ENCODE measurements at places on chromosomes 7 and 10.

- no peak for DNase-seq
Measured at GRCh38 chr7:78594156-78594555, 795.6 kb downstream of the PHTF2 start.

GRCh38 chr10:1570416-1571051 is 166.8 kb downstream of the ADARB2 start:
- no peak for DNase-seq

GRCh38 chr7:114086537-114086913 is 167.7 kb upstream of the PPP1R3A start:
- no peak for DNase-seq

DNA sequence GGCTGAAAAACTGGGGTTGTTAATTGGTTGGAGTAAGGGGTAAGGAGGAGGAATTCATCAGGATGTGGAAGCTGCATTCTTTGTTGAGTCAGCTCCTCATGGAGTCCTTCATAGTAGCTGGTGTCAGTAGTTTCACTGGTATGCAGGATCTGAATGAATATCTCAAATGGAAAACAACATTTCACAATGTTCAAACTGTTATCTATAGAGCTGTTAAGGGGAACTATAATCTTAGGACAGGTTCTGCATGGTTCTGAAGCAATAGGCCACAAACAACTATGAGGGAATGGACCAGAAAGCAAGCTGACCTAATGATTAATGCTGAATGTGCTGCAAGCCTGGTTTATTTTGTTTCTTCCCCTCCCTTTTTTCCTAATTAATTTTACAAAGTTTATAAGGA is 225.8 kb downstream of the IPMK start:
- DNase-seq, result no peak

- no peak for DNase-seq
Measured at GRCh38 chr7:123537026-123537642, 2.7 kb upstream of the IQUB start.

- DNase-seq, result no peak
Measured at GRCh38 chr7:4103352-4104091, 578.6 kb upstream of the FOXK1 start.

- DNase-seq, result peak; percentile 76
Measured at GRCh38 chr10:31134311-31134952, 102.8 kb upstream of the ZNF438 start.

DNA sequence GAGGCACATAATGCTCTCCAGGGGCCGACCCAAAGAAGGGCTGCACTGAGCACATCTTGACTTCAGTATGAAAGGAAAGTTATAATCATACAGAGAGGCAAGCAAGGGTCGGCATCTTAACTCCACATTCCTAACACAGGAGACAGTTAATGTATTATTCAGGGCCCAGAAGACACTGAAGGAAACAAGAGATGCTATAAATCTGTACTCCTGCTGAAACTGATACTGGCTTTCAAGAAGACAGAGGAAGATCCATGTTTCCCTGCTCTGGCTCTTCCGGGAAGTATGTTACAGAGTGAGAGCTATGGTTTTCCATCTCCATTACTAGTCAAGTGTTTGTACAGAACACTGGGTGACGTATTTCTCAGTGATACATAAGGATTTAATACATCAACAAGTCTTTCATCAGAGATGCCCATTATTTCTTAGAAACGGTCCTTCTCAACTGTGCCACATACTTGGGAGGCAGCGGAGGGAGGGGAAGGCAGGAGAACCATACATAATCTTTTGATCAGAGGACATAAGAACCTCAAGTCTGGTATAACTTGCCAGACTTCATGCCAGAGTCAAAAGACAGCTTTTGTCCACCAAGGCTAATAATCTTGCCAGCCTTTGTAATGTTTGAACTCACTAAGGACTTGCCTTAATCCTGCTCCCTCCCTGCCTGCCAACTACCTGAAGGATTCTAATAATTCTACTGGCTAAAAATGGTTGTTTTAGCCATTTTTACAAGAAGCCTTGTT is 58.1 kb downstream of the ENO4 start:
- no peak for DNase-seq

GRCh38 chr10:73625004-73625883 is 16.0 kb downstream of the MYOZ1 start:
- DNase-seq, result no peak

DNA sequence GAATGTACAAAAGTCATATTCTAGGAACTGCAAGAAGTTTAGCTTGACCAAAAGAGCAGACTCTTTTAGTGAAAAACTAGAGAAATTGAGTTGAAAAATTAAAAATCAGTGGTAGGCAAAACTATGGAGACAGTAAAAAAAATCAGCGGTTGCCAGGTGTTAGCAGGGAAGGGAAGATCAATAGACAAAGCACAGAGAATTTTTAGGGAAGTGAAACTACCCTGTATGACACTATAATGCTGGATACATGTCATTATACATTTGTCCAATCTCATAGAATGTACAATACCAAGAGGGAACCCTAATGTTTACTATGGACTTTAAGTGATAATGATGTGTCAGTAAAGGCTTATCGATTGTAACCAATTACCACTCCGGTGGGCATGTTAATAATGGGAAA is 761.9 kb downstream of the MAGI2 start:
- DNase-seq, result no peak

- DNase-seq, result peak; percentile 50
Measured at GRCh38 chr10:45373576-45374349, at the start of gene ALOX5. Gene ALOX5 (plus strand): TSS chr10:45374216. CDS start chr10:45374280, 64 bp downstream.

DNA sequence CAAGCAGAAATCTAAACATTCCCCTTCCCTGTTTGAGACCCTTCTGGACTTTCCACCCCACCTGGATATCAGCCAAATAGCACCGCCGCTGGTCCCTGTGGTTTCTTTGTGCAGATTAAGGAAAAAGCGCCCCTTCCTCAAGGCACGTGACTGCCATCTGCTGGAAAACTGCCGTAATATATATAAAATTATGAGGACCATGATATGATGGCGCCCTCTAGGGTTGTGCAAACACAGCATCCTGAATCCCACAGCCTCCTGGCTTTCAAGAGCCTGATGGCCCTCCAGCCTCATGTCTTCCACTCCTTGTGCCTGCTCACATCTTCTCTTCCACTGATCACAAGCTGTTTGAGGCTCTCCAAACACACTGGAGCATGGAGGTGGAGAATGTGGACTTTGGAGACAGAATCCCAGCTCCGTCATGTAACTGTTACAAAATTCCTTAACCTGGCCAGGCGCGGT is 121.3 kb downstream of the MYL10 start:
- DNase-seq, result no peak

DNA sequence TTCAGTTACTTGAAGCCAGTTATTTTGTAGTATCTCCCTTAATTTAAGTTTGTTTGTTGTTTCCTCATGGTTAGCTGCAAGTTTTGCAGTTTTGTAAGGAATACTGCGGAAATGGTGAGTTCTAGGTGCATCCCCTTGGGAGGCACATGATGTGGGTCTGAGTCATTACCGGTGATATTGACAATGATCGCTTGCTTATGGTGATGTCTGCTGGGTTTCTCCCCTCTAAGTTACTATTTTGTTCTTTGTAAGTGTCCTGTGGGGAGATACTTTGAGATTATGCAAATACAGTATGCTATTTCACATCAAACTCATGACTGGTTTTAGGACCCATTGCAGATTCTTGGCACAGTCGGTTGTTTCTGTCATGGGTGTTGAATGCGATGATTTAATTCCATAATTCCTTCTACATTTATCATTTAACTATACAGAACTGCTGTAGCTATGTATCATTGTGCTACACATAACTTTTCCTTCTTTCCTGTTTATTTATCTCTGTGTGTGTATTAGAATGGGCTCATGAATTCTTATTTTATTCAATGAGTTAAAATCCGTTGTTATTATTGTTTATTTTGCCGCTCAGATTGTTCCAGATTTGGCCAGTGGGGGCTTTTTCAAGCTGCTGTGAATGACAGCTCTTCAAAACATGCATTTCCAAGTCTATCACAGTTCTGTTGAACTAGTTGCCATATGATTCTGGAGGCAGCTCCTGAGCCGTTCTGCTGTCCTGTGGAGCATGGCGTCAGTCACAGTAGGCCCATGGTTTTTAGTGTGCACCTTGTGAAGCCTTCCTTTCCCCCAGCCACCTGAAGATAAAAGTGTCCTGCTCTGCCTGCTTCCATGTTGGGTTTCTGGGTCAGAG is 18.4 kb downstream of the TSPAN14 start:
- no peak for DNase-seq

DNA sequence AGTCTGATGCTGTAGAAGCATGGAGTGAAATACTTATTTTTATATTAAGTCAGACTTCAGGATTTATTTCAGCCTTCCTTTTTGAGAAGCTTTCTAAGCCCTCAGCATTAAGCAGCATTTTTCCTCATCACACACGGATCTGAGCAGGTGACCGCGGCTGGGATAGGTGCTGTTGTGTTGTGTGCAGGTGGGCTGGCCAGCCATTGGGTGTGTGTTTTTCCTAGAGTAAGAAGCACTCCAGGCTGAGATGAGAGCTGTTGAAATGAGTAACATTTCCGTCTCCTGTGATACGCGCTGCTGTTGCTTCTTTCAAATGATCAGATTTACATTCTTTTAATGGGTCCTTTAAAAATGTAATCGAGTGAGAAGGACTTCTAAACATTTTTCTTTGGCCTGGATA is 63.9 kb downstream of the INSYN2A start:
- no peak for DNase-seq

- DNase-seq, result no peak
Measured at GRCh38 chr7:47044625-47045024, 537.3 kb downstream of the TNS3 start.

- DNase-seq, result no peak
Measured at GRCh38 chr10:12914111-12914510, 87.4 kb downstream of the CCDC3 start.

- no peak for DNase-seq
Measured at GRCh38 chr7:144747936-144748335, 87.9 kb downstream of the TPK1 start.

GRCh38 chr7:43096875-43097274 is 15.6 kb upstream of the HECW1 start:
- DNase-seq, result no peak

- DNase-seq, result no peak
Measured at GRCh38 chr10:44244745-44245600, 139.9 kb downstream of the CXCL12 start.

DNA sequence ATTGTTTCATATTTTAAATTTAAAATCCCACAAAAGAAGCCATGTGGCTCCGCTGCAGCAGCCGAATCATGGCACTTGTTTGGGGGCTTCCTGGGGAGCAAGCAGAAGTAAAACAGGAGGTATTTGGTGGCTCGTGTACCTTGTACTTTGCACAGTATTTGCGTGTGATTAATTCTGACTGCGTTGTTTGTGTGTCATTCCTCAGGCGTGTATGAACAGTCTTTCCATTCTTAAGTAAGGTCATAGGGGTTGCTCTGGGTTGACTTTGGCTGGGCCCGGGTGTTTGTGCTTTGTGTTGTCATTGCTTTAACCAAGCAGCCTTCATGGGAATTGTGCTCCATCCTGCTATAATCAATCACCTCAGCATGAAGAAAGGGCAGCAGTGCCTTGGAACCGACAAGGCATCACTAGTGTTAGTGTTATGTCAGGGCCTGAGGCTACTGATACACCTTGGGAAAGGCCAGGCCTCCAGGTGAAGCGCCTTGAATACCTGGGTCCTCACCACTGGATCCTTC is 182.4 kb downstream of the ARHGAP21 start:
- no peak for DNase-seq

DNA sequence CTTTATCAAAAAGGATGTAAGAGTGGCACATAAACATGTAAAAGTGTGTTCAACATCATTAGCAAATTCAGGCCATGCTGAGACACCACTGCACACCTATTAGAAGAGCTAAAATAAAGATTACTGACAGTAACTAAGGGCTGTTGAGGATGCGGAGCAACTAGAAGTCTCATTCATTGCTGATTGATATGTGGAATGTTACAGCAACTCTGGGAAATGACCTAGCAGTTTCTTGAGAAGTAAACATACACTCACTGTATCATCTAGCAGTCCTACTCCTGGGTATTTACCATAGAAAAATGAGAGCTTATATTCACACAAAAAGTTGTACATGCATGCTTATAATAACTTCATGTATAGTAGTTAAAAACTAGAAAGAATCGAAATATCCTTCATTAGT is 77.3 kb downstream of the CCSER2 start:
- no peak for DNase-seq

- no peak for DNase-seq
Measured at GRCh38 chr7:93442478-93443224, 131.9 kb downstream of the CALCR start.

DNA sequence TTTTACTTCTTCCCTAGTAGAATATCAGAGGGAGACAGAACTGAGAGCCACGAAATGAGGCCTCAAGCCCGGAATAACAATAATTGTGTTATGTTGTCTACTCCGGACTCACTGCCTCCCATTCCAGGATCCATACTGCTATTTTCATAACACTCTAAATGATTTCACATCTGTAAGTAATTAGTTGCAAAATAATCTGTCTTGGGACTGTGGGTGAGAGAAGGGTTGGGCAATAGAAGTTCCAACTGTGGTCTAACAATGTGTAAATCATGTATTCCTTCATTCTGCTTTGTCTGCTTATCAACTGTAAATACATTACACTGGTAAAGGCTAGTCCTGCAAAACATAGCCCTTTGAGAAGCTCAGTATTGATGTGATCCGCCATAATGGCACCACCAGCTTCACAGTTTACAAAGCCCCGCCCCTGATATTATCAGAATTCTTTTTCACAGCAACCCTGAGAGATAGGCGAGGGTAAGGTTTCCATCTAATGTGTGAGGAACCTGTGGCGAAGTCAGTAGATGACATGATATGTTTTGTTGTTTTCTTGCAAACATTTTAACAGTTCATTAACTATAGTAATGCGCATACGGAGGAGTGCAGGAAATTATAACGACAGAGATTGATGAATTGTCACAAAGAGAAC is 265.7 kb upstream of the BMPER start:
- DNase-seq, result no peak

DNA sequence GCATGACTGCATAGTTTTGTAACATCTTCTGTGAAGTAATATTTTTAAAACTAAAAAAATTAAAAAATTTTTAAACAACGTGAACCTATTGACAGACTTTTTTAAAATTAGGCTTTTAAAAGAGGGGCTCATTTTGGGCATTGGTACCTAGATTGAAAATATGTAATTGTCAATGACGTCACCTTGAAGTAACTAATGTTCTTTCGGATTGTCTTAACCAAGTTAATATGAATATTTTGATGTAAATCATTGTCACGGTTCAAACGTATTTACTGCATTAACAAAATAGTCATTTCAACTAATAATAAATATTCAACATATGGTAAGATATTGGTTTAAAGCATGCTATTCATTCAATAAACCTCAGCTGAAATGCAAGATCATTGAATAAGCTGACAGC is 719.8 kb downstream of the ANKRD7 start:
- DNase-seq, result no peak

Data from substantia nigra (tissue), 51 donors.